GM03348 (cell line): ENCODE measurements at places on chromosomes 6 and 20.

DNA sequence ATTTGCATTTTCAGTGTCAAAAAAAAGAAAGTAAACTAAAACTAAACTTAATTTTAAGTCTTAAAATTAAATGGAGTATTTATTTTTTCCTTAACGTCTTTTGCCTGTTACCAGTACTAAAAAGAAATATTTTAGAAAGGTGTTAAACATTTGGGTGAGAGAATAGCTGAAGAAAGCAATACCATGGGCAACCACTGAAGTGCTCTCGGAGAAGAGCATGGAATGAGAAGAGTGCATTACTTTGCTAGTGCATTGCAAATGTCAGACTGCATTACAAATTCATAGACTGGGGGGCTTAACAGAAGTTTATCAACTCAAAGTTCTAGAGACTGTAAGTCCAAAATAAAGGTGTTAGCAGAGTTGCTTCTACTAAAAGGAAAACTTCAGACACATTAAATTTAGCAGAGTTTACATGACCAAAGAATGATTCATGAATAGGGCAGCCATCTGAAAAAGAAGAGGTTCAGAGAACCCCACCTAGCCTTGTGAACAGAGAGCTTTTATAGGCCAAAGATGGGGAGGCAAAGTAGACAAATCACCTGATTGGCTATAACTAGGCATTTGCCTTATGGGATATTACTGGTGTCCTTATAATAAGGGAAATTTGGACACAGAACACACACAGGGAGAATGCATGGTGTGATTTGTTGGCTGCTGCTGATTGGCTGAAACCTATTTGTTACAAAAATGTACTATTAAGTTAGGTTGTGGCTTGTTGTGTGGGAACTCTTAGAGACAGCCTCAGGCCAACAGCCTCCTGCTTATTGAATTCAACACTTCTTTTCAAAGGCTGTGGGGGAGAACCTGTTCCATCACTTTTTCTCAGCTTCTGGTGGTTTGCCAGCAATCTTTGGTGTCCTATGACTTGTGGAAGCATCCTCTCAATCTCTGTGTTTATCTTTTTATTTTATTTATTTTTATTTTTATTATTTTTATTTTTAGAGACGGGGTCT lies 106.7 kb upstream of the RREB1 start:
- DNase-seq: no peak

GRCh38 chr6:55922406-55922805 lies 47.0 kb upstream of the BMP5 start:
- no peak for DNase-seq

GRCh38 chr6:32170294-32170693 lies 5.6 kb downstream of the AGPAT1 start:
- DNase-seq: no peak

GRCh38 chr20:45189861-45190260 lies 15.2 kb downstream of the PI3 start:
- DNase-seq: no peak

- no peak for DNase-seq
These were observed 981 bp upstream of the TNF start for GRCh38 chr6:31574106-31575061.

DNA sequence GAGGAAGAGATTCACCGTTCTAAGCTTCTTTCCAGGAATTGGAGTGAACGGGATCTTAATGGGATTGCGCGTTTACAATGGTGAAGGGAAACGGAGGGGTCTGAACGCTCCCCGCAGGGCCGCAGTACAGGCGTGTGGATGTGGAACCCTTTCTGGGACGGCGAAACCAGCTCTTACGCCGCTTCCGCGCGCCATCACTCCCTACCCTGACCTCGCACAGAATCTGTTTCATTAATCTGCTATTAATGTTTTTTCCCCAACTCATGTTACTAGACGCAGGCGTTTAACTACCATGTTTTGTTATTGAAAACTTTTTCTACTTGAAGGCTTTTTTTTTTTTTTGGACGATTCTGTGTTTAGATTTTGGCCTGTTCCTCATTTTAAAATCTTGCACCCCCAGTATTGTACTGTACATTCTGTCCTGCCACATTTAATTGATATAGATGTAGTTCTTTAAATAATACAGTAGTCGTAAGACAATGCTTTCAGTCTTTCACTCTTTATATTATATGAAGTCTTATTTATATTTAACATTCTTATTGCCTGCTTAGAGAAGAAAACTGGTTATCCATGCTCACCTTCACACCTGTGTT lies 696 bp upstream of the SUPT3H start:
- peak; percentile 35 for DNase-seq

GRCh38 chr20:44954211-44954610 lies 6.0 kb downstream of the TOMM34 start:
- DNase-seq: no peak

- no peak for DNase-seq
These were observed 117.8 kb upstream of the NEDD9 start for GRCh38 chr6:11350294-11350693.

- peak; percentile 12 for DNase-seq
These were observed 95.2 kb downstream of the JAG1 start for GRCh38 chr20:10578607-10579006.

DNA sequence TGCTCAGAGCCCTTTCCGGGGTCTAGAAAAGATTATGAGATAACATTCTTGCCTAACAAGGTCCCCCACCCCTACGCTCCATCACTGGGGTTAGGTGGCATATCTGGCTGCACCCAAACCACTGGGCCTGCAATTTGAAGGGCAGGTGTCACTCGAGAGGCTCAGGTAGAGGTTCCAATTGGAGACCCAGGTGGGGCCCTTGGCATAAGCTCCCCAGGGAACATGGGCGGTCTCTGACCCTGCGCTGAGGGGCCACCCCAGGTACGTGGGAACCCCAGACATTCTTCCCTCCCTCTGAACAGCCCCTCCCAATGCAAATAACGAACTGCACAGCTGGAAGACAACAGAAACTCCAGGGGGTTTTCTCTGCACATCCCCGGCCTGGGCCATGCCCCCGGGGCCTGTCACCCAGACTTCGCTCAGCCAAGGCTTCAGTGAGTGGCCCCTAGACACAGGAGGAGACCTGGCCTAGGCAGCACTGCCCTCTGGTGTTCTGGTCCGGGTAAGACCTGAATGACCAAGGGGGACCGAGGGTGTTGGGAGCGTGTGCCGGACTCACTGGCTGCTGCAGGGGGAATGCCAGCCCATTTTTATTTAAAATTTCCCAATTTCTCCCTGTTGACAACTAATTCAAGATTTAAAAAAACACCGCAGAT lies 47.5 kb downstream of the DSTN start:
- DNase-seq: peak; percentile 61

DNA sequence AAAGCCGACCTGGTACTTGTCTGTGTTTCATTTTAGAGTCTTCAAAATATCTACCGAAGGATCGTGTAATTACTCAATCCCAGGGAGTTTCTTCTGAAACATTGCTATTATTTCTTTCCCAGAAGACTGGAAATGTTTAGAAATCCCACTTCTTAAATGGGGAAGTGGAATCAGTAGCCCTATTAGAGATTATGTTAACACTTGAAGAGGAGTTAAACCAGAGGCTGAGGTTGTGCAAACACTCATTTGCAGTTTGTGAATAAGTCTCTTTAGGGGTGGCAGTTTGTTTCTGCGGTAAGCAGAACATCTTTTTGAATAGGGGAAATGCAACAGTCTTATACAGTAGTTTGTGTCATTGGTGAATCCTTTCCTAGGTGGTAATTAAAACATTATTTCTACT lies 21.3 kb downstream of the DSP start:
- no peak for DNase-seq

GRCh38 chr20:54200487-54201267 lies 7.2 kb upstream of the PFDN4 start:
- DNase-seq: no peak

DNA sequence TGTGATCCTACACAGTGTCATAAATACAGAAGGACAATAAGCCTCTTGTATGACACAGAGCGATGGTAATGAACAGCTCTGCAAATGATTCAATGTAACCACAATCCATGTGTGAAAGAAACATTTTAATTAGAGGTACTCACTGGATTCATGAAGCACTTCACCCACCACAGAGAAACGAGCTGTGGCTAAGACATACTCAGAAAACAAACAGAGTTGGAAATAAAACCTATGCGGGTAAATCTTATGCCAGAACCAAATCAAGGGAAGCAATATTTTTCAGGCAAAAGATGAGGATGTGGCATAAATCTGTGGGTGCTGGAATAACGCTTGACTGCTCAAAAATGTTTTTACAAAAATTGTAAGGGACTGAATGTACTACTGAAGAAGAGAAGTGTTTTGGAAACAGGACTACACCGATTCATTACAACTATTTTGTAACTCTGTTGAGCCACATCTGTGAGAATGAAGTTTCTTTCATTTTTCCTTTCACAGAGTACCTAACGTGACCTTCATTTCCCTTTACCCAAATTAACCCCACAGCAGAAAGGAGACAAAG lies 112.1 kb downstream of the WDR27 start:
- DNase-seq: peak; percentile 31

DNA sequence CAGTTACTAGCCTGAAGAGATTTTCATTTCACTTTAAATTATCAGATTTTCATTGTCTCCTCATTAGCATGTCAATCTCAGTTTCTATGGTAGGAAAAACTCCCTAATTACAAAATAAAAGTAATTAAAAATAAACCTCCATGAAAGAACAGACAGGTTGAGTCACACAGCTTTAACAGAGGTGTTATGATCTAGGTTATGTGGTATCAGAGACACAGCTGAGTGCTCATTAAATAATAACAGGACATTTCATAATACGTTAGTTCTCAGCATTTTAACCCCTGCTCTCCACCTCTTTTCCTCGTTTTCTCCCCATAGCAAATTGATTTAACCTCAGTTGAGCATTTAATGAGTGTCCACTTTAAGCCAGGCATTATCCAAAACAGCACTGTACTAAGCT lies 21.9 kb downstream of the TPBG start:
- no peak for DNase-seq

DNA sequence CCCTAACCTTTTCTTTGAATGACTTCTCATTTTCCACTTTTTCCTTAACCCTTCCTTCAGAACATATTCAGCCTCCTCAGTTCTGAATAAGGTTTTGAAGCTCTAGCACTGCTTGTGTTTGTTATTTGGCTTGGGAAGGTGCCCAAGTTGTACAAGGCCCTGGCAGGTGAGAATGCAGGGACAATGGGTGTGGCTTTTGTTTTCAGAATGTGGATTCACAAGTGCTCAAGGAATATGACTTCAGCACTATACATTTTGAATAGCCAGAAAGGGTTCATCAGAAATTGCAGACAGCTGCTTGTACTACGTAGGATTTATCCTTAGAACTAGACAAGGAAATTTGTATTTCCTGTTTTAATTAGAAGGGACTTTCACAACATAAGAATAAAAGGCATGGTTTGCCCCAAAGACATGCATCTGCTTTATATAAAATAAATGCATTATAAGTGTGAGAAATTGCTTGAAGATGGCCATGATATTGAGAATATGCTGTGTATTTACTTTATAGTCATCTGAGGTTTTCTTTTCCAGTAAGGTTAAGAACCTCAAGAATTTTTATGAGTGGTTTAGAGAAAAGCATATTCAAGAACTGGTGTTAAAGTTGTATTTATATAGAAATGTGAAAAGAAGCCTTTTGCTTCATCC lies 29.3 kb upstream of the PRDM1 start:
- no peak for DNase-seq

GRCh38 chr6:72974276-72974675 lies 251.0 kb downstream of the KHDC1L start:
- no peak for DNase-seq

GRCh38 chr6:51129043-51129442 lies 310.4 kb downstream of the TFAP2B start:
- no peak for DNase-seq

GRCh38 chr6:130204322-130204721 lies 18.4 kb downstream of the SAMD3 start:
- DNase-seq: no peak

DNA sequence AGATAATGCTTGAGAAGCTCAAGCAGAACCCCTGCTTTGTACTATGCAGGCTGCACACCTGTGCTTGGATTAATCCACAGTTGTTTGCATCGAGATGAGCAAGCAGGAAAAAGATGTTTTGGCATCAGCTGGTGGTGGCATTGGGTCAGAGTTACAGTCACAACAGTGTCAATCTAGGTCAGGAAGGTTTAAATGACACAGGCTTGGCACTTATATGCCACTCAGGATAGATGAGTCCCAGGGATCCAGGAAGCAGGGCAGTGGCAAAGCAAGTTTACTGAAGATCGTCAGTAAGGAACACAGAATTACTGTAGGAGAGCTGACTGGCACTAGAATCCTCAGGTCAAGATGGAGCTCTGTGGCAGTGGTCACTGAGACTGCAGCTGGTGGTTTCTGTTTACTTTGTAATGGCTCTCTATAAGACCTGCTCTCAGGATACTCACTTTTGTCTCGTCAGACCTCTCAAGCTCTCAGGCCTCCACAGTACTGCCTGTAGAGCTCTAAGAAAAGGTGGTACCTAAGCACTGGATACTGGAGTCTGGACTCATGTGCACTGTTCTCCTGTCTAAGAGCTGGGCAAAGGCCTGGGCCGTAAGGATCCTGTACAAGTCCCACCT lies 110.1 kb upstream of the HS3ST5 start:
- no peak for DNase-seq

DNA sequence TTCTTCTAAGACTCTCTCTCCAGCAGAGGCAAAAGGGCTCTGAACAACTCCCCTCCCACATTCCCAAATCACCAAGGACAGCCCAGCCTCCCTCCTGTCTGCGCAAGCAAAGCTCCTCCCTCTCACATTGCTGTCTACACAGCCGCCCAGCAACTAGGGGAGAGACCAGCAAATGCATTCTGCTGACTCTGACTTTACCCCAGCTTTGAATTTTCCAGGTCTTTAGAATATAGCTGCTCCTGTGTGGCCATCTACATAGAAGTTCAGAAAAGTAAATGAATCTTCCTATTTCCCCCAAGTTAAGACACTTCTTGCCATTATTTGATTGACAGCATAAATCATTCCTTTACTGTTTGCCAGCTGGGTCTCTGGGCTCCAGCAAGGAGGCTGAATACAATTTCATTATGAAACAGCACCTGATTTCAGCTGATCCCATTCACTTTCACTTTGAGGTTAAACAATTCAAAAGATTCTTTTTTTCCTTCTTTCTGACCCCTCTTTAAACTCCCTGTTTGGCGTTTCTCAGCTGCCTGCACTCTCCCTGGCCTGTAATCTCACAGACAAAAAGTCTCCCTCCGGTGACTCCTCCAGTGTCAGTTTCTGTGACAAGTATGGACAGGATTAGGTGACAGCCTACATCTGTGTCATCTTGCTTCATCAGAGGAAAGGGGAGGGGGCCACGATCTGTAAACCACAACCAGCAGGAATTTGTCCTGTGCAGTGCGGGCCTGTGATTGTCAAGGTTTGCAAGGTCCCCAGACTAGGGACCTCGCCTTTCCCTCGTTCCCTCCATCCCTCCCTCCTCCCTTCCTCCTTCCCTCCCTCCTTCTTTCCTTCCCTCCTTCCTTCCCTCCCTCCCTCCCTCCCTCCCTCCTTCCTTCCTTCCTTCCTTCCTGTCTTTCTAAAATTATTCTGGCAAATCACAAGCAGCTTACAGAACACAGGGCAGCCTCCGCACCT lies 205.6 kb upstream of the RIN2 start:
- no peak for DNase-seq

- no peak for DNase-seq
These were observed 106.0 kb upstream of the NFATC2 start for GRCh38 chr20:51648571-51648947.

DNA sequence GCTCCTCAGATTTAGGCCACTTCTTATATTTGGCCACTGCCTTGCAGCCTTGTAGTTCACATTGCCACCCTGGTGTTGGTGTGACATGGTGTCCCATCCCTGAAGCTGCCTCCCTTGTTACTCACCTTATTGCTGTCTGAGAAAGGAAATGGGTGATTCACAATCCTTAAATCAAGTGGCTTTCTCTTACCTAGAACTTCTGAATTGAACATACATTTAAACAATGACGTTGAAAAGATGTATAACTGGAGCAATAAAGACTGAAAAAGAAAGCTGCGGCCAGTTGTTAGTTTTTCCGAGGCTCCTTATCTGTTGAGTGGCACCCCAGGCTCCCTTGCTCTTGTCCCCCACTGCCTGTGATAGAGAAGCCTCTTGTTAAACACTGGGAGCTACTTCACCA lies 28.8 kb upstream of the GNRH2 start:
- no peak for DNase-seq
